ENCODE measurements at places on chromosomes 11 and 22.

GRCh38 chr11:42296910-42297309 is 837.5 kb upstream of the LRRC4C start:
- no peak for DNase-seq

- DNase-seq: no peak
Observed at GRCh38 chr11:40273192-40273732, 1186.2 kb downstream of the LRRC4C start.

DNA sequence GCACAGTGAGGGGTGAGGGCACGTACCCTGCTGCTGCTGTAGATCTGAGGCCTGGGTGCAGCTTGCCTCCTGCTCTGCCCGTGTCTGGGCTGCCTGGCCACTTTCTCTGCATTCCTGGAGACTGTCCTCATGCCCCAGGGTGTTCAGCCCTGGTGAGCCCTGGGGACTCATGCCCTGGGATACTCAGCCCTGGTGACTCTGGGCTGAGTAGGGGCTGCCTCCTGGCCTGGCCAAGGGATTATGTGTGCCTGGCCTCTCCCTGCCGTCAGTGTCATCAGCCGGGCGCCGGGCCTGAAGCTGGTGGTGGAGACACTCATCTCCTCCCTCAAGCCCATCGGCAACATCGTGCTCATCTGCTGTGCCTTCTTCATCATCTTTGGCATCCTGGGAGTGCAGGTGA is 94.7 kb downstream of the CACNA1I start:
- no peak for DNase-seq

DNA sequence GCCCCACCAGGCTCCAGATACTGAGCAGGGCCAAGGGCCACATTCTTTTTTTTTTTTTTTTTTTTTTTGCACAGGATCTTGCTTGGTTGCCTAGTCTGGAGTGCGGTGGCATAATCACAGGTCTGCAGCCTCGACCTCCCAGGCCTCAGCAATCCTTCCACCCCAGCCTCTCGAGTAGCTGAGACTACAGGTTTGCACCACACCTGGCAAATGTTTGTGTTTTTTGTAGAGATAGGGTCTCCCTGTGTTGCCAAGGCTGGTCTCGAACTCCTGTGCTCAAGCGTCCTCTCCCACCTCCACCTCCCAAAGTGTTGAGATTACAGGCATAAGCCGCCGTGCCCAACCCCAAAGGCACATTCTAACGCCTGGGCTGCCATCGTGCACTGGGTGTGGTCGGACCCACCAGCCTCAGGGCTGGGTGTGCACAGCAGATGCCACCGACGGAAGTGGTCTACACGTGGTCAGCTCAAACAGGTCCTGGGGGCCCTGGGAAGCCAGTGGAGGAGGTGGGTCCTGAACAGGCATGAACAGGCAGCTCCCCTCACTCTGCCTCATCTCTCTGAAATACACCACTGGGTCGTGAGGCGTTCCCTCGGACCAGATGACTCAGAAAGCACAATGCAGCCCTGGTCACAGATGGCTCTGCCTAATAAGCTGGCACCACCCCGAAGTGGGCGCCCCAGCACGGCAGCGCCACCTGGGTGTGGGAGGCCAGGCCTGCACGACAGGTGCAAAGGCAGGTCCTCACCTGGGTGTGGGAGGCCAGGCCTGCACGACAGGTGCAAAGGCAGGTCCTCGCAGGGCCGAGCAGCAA is 5.1 kb upstream of the B4GALNT4 start:
- peak; percentile 71 for DNase-seq

Data from CD4-positive, alpha-beta T cell treated with Interleukin-6 at 100 ng/mL for 8 hours (primary cell).